ENCODE measurements at places on chromosomes 11 and 22. TPM values are rescaled to one million over a fixed set of nuclear protein-coding genes. Genes with fewer than 3 reads are reported as not detected.
A peak's percentile ranks its signal among the peaks of the same experiment; 100 is the strongest.

GRCh38 chr22:19972652-19973550 lies 31.3 kb upstream of the TXNRD2 start:
- no peak for DNase-seq

DNA sequence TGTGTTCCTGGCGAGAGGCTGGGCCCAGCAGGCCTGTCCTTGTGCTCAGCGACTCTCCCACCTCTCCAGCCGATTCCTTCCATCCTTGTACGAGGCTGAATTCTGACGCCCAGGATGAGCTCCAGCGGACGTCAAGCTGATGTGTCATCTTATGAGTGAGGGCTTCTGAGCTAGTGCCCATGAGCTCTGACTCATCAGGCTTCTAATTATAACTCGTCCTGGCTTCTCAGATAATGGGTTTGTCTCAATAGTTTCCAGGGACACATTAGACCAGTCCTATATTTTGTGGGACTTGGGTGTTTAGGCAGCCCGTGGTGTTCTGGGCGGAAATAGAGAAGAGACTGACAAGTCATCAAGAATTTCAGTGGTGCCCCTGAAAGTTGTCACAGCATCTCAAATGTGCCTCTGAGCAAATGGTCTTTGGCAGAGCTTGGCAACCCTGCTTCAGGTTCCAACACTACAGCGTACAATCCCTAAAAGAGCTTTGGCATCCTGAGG lies 108.2 kb upstream of the CD44 start:
- DNase-seq, result peak; percentile 51

- no peak for DNase-seq
These were observed 9.0 kb upstream of the VPREB1 start for GRCh38 chr22:22235558-22235957.

GRCh38 chr11:29985248-29985647 lies 31.6 kb downstream of the KCNA4 start:
- no peak for DNase-seq

DNA sequence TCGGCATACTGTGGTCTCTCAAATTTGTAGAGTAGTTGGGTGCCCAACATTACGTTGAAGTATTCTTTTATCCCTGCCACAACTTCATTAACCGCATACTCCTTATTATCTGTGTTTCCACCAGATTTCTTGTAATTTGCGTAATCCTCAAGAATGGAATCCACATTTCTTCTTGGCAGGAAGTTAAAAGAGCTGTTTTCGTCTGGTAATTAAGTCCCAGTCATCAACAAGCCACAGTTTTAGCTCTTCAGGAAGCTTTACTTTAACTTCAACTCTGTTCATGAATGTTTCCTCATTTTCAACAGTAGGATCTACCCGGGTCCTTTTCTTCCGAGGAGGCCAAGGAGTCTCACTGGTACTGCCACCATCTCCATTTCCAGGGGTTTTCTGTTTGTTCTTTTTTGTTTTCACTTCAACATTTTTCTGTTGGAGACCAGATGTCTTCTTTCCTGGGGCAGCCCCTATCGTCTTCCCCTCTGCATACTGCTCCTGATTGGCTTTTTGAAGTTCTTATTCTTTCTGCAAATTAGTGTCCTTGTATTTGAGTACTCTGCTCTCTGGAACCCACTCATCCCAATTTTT lies 30.3 kb downstream of the PDE3B start:
- DNase-seq, result no peak

The PDE2A gene
- total RNA-seq, result 30.0 TPM

The DCHS1 gene
- 8.8 TPM for total RNA-seq

DNA sequence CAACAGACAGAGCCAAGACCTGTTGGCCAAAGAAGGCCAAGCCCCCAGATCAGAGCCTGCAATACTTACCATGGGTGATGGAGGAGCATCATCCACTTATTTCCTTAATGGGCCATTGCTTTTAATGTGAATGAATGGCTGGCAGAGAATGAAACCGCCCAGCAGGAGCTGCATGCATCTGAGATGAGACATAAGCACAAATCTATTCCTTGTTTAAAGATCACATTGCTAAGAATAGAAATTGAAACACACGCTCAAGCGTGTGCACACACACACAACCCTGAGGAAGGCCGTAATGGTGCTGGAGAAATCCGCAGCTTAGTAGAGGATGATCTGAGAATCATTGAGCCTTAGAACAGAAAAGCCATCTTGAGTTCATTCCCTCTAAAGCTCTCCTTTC lies 5.3 kb upstream of the RRAS2 start:
- DNase-seq, result no peak

The FAM83F gene
- total RNA-seq, result 5.2 TPM

- DNase-seq, result no peak
These were observed 60.2 kb downstream of the PDHX start for GRCh38 chr11:34976496-34977088.

DNA sequence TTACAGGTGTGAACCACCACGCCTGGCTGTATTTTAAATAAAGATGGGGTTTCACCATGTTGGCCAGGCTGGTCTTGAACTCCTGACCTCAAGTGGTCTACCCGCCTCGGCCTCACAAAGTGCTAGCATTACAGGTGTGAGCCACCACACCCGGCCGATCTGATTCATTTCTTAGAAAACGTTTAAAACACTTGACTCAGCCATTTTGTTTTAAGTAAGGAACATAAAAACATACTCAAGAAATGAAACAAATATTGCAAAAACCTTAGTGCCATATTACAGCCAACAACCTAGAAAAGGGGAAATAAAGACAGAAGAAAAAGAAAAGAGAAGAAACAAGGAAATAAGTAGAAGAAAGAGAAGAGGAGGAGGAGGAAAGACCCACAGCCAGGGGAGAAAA lies 17.4 kb downstream of the LRFN4 start:
- no peak for DNase-seq

DNA sequence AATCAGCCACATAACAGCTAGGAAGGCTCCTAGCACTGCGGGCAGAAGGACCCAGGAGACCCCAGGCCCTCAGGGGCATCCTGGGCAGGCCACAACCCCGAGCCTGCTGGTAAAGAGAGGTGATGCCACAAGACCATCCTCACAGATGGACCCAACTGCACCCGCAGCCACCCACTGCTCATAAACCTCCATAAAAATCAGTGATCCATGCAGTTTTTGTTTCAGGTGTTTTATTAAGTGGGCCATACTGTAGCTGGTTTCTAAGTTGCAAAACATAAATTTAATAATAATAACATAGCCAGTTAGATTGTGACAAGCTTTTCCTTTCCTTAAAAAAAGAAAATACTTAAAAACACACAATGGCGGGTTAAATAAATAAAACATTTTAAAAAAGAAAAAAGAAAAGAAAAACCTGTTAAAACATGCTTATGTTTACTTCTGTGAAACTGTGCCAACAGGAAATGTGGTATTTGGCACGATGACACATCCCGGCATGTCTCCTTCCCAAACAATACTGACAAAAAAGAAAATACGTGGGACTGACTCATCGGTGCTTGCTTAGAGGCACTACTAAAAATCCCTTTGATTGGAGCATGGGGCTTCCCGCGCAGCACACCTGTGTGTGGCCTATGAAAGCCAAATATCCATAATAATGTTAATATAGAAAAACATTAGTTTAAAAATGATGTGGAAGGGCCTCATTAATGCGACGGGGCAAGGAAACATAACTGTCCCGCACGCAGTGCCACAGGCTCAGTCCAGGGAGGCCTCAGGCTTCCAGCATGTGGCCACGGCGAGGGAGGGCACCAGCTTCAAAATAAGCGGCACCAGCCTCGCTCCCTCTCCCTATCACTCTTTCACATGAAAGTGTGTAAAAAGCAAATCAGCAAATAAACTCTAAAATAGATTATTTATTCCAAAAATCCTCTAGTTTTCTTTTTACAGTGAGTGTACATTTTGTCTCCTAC lies 47.5 kb upstream of the SCUBE2 start:
- no peak for DNase-seq

GRCh38 chr11:95700471-95700817 lies 89.1 kb downstream of the FAM76B start:
- DNase-seq, result no peak

DNA sequence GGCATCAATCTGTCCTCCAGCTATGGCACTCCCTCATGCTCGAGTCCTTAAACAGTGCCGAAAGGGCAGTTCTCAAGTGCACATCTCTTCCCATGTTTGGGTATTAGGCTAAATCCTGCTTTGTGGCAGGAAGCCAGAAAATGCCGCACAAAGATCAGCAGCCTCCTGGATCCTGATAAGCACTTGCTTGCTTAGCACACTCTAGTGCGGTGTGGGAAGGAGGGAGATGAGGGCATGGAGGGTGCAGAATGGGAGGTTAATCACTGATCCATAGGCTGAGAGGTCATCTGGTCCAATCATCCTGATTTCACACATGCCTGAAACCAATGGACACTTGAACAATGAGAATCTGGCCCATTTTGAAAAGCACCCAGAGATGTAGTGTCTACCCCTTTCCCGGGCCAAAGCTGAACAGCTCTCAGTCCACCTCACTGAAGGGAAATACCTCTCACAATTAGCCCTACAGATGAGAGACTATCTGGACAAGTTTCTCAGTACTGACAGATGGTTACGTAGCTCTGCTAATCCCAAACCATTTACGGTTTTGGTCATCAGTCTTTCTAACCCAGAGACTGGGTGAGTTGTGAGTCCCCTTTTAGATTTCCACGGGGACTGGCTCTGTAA lies 29.8 kb upstream of the CHRM4 start:
- no peak for DNase-seq

DNA sequence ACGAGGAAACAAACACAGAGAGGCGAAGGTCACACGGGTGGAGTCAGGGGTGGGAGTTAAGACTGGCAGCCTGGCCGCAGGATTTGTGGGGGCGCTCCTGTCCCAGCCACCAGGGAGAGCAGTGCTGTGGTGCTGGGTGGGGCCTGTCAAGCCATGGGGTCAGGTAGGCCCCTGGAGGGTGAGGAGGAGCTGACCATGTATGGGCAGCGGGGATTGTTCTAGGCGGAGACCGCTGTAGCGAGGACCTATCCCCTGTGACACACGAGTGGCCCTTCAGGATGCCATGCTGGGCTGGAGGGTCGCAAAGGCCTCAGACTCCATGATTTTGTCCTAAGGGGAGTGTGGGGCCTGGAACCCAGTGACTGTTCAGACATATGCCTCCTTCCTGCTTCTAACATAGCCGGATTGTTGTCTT lies 1.6 kb upstream of the RPS19BP1 start:
- DNase-seq, result no peak

DNA sequence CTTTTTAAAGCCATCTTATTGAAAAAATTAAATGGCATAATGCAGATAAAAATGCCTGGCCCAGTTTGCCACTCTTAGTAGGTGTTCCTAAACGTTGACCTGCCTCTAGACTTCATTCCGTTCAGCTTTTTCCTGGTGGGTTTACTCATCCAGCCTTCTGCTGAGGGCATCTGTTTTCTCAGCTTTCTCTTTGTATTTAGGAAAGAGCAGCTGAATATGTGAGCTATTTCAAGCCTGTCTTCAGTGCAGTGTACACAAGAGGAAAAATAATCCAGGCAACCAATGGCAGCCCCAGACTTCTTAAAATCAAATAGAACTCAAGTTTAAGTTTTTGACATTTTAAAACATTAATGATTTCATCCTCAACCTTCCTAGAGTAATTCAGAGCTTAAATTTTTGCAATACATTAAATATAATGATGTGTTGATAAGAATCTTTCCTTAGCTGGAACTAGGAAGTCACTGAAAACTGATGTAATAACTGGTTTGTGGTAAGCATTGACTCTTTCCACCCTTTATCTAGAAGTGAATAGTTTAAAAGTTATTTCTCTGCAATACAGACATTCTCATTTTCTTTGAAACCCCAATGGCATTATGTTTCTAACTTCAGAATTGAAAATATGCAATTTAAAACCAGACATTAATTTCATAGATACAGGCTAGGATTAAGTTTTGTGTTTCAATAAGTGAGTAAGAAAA lies 165.4 kb downstream of the AASDHPPT start:
- no peak for DNase-seq

- no peak for DNase-seq
These were observed 129.9 kb downstream of the CTTN start for GRCh38 chr11:70528046-70528793.

The HSPB2 gene
- total RNA-seq, result 37.0 TPM

The TRPC6 gene
- 0.62 TPM for total RNA-seq

- DNase-seq, result no peak
These were observed 2.8 kb downstream of the OR52A1 start for GRCh38 chr11:5151713-5152153.

GRCh38 chr11:33539751-33540150 lies 160.9 kb downstream of the C11orf91 start:
- no peak for DNase-seq

GRCh38 chr22:39462443-39463221 lies 5.8 kb downstream of the MGAT3 start:
- DNase-seq, result peak; percentile 59

DNA sequence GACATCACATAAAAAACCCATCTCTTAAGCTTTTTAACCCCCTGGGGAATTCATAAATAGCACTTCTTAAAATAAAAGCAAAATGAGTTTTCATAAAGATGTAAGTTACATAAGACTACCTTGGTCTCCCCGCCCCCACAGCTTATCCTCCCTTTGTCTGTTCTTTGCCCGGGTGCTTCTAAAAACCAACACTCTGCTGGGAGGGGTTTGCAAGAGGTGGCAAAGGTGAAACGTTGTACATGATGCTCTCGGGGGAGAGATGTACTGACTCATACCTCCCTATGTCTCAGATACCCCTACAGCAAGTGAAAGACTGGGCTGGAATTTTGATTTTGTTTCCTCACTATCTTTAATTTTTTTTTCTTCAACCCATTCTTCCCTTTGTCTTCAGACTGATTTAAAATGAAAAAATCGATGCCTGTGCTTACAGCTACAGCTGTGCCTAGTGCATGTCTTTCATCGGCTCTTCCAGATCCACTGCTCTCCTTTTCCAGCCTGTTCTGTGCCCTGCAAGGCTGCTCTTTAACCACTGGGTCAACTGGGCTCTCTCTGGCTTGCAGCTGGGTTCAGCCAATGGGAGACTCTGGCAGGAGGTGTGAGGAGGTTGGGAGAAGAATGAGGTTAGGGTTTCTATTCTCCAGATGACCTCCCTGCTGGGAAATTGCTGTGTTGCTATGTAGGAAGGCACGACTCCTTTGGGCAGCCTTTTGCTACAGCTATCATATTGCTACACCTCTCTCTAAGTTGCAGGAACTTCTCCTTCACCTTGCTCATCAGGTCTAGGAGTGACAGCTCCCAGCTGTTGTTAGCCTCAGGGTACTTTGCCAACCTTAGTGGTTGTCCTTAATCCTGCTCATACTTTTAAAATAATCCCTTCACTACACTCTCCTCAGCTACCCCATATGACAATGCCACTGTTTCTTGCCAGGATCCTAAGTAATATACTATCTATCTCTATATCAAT lies 266.5 kb downstream of the TENM4 start:
- DNase-seq, result no peak

GRCh38 chr11:17221968-17222367 lies 14.2 kb upstream of the PIK3C2A start:
- no peak for DNase-seq

The LSP1 gene
- total RNA-seq, result 22.9 TPM

The CCDC116 gene
- total RNA-seq, result not detected

- DNase-seq, result peak; percentile 9
These were observed 24.1 kb downstream of the MS4A10 start for GRCh38 chr11:60809249-60809648.

DNA sequence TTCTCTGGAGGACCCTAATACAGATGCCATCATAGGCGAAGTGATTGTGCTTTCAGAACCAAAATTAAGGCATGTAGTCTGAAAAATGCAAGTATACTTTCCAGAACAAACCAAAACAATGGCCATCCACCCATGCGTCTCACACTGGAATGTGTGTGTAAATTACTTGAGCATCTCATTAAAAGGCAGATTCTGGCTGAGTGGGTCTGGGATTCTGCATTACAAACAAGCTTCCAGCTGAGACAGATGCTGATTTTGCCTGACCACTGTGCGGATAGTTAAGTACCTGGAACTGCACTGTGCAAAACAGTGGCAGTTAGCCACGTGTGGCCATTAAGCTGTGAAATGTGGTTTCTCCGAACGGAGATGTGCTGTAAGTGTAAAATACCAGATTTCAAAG lies 26.2 kb downstream of the RRP7A start:
- no peak for DNase-seq

- peak; percentile 96 for DNase-seq
These were observed 439 bp upstream of the PPP6R3 start for GRCh38 chr11:68459886-68460740.

Data from left ventricle myocardium superior (tissue), 1 donor.